ENCODE measurements at places on chromosomes 2 and 18. TPM values are rescaled to one million over a fixed set of nuclear protein-coding genes. Genes with fewer than 3 reads are reported as not detected.

DNA sequence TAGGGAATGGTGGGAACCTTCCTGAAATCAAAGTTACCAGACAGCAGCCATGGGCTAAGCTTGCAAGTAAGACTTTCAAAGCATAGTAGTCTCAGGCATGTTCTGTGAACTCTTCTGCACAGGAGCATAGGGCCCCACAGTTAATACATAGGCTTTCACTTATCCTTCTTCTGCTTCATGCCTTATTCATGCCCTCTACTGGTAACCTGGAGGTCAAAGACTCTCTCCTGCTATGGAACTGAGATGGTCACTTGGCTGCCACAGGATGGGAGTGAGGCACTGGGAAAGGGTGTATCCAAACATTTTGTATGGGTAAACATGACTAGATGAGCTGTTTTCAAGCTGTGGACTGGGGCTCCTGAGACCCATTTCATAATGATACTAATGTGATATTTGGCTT lies 49.1 kb upstream of the ZNF638 start:
- no peak for DNase-seq

GRCh38 chr2:62014102-62014501 lies 108.6 kb downstream of the COMMD1 start:
- DNase-seq: peak; percentile 88

DNA sequence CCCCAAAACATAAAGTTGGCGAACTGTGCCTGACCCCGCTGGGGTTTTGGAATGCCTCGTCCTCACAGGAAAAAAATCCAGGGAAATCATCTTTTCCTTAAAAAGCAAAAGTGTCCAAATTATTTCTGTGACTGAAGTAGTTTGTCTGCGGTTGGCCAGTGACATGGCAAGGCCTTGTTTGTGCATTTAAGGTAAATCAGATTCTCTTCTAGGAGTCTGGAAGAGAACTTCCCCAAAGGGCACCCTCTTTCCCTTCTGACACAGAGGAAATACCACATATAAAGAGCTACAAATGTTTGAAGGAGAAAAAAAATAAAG lies 737 bp upstream of the CYB5A start:
- DNase-seq: no peak

- DNase-seq: no peak
Observed at GRCh38 chr2:185984670-185985069, 246.1 kb downstream of the FSIP2 start.

- no peak for DNase-seq
Observed at GRCh38 chr2:177688844-177689243, 296.3 kb downstream of the AGPS start.

SLC30A3 gene
- not detected for total RNA-seq
